Bronchus fibroblast of lung (primary cell): ENCODE measurements at places on chromosomes 16 and 17. TPM values are rescaled to one million over a fixed set of nuclear protein-coding genes. Genes with fewer than 3 reads are reported as not detected.

The CD300E gene
- total RNA-seq, result not detected in 2 replicates

The PPL gene
- 4.8 and 6.9 TPM in 2 replicates for total RNA-seq

The ZNF768 gene
- total RNA-seq, result 22.9 and 27.9 TPM in 2 replicates

The KCNJ12 gene
- total RNA-seq, result under 0.01 and 0.15 TPM in 2 replicates

The SLFN12L gene
- under 0.01 and 0.15 TPM in 2 replicates for total RNA-seq

The PRR35 gene
- total RNA-seq, result not detected in 2 replicates

The CEP112 gene
- 3.3 and 3.5 TPM in 2 replicates for total RNA-seq

The CACNA1G gene
- total RNA-seq, result under 0.01 TPM in 2 replicates

The REXO5 gene
- 8.9 and 10.4 TPM in 2 replicates for total RNA-seq

The TLK2 gene
- 18.0 and 19.3 TPM in 2 replicates for total RNA-seq

The MAF gene
- 0.89 and 1.8 TPM in 2 replicates for total RNA-seq

The NPIPA5 gene
- 2.1 and 2.7 TPM in 2 replicates for total RNA-seq

The YWHAE gene
- 1,104 and 1,339 TPM in 2 replicates for total RNA-seq
